Hepatocyte (in vitro differentiated cells): ENCODE measurements at places on chromosomes 3 and 15.

GRCh38 chr3:102089904-102090720, 240.8 kb downstream of the NFKBIZ start:
- H3K27me3 ChIP-seq, result no peaks in the 10 kb centered on the region
- peaks cover 50% of the 10 kb centered on the region for H3K4me1 ChIP-seq
- H3K36me3 ChIP-seq, result no peaks in the 10 kb centered on the region
- DNase-seq, result peak; percentile 77
- no peak overlapping the region for H3K4me3 ChIP-seq

DNA sequence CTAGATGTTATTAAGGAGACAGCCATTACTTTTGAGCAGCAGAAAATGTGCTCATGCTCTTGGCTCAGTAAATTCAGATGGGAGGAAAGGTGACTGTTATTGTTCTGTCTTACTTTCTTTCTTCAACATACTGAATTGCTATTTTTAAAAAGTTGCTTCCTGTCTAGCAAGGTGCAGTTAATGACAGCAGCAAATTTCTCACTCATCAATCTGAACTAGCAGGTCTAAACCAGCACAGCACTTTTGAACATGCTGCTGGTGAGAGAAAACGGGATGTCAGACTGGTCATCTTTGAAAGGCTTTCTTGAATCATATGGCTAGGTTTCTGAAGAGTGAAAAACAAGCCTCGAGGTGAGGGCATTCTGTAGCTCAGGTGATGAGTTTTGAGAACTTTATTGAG, 384.7 kb downstream of the MFSD1 start:
- H3K27me3 ChIP-seq, result no peaks in the 10 kb centered on the region
- no peak for DNase-seq
- no peak overlapping the region for H3K27ac ChIP-seq
- H3K4me3 ChIP-seq, result no peak overlapping the region
- H3K4me1 ChIP-seq, result no peaks in the 10 kb centered on the region

GRCh38 chr3:179731544-179731943, 78.7 kb downstream of the USP13 start:
- no peak for DNase-seq
- no peak overlapping the region for H3K4me3 ChIP-seq
- no peaks in the 10 kb centered on the region for H3K36me3 ChIP-seq

GRCh38 chr3:134675726-134676256, 25.0 kb upstream of the KY start:
- H3K4me1 ChIP-seq, result no peaks in the 10 kb centered on the region
- no peak overlapping the region for H3K27ac ChIP-seq
- H3K27me3 ChIP-seq, result no peaks in the 10 kb centered on the region
- no peak overlapping the region for H3K4me3 ChIP-seq
- no peak for DNase-seq

- no peaks in the 10 kb centered on the region for H3K36me3 ChIP-seq
- peaks cover 26% of the 10 kb centered on the region for H3K4me1 ChIP-seq
- H3K27ac ChIP-seq, result no peak overlapping the region
- H3K4me3 ChIP-seq, result no peak overlapping the region
These were observed 31.3 kb upstream of the WNT5A start for GRCh38 chr3:55518451-55518850.

DNA sequence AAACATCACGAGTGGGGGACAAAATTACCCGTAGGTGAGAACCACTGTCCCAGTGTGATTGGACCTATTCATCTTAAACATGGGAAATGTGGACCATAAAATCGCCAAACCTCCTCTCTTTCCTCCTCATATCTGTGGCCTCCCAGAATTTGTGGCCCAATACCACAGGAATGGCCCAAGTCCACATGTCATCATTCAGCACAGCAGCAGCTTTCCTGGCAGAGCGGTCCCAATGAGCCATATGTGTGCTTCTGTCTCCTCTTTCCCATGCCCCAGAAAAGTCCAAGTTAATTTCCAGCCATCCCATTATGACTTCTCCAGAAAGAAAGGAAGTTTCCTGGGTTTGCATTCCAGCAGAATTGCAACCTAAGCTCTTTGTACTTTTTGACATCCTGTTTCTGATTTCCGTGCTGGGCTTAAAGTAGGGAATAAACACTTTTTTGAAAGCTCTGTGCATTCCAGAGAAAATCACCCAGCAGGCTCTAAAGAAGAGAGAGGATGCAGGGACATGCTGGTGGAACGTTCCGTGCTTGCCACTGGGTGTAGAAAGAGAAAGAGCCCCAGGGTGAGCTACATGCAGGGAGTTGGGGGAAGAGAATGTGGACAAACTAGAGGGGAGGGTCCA, 259.4 kb upstream of the PROK2 start:
- H3K27me3 ChIP-seq, result no peaks in the 10 kb centered on the region
- H3K36me3 ChIP-seq, result no peaks in the 10 kb centered on the region
- H3K27ac ChIP-seq, result no peak overlapping the region
- H3K4me3 ChIP-seq, result no peak overlapping the region

DNA sequence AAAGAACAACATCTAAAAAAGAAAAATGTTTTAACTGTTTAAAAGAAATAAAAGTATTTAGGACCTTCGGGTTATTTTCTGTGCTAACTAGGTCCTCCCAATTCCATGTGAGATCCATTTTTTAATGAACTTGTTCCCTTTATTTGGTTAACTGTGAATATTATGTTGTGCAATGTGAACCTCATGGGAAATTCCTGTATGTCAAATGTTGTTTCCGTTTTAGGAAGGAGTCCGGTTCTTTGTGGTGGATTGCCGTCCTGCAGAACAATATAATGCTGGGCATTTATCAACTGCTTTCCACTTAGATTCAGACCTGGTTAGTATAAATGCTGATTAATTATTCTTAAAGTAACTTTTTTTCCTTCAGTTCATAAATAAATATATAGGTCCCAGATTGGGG, 35.5 kb upstream of the NIT2 start:
- no peaks in the 10 kb centered on the region for H3K27me3 ChIP-seq
- H3K4me1 ChIP-seq, result no peaks in the 10 kb centered on the region
- H3K27ac ChIP-seq, result no peak overlapping the region
- H3K4me3 ChIP-seq, result no peak overlapping the region
- no peaks in the 10 kb centered on the region for H3K36me3 ChIP-seq

DNA sequence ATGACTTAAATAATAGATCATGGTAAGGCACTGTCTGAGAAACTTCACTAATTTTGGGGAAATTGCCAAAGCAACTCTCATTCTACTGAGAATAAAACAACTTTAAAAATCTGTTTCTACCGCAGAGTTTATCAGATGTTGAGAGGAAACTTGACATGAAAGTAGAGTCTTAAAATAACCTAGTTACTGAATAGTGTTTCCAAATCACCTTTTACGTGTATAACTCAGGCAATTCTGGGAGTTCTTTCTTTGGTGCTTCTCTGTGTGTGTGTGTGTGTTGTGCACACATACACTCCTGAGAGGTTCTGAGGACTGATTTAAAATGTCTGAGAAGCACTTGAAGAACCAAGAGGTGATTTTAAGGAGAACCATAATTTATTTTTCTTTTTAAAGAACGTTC, 236.6 kb downstream of the SV2B start:
- DNase-seq, result no peak
- H3K27ac ChIP-seq, result no peak overlapping the region
- H3K4me1 ChIP-seq, result no peaks in the 10 kb centered on the region

DNA sequence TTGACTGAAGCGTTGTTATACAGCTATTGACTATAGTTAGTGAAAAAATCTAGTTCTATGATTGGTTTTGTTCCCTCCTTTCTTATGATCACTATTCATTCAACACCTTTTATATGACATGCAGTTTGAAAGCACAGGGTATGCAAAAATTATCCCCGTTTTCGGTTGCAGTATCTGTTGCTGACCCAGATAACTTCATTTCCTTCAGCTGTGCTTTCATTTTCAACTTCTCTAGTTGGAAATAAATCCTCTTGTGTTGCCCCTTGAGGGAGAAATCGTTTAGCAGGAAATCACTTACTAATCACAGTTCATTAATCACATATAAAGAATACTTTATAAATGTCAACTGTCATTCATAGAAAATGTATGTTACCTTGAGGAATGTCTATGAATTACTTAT, 55.1 kb downstream of the MBNL1 start:
- no peak for DNase-seq
- H3K27me3 ChIP-seq, result no peaks in the 10 kb centered on the region
- no peak overlapping the region for H3K4me3 ChIP-seq
- no peak overlapping the region for H3K27ac ChIP-seq
- H3K36me3 ChIP-seq, result no peaks in the 10 kb centered on the region
- peaks cover 6% of the 10 kb centered on the region for H3K4me1 ChIP-seq

GRCh38 chr3:102017784-102018183, 168.5 kb downstream of the NFKBIZ start:
- no peak overlapping the region for H3K4me3 ChIP-seq
- no peaks in the 10 kb centered on the region for H3K36me3 ChIP-seq
- H3K27ac ChIP-seq, result no peak overlapping the region
- H3K4me1 ChIP-seq, result no peaks in the 10 kb centered on the region

DNA sequence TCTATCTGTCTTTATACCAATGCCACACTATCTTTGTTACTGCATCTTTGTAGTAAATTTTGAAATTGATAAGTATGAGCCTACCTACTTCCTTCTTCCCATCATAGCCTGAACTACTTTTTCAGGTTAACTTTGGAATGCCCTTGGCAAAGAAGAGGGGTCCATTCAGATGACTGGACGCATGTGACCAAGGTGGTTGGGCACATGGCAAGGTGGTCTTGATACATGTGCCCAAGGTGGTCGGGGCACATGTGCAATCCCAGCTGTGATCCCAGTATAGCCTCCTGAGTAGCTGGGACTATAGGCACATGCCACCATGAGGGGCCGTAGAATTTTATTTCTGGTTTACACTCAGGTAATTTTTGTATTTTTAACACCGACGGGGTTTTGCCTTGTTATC, 330.2 kb downstream of the GABRB3 start:
- H3K27ac ChIP-seq, result no peak overlapping the region
- no peak overlapping the region for H3K4me3 ChIP-seq
- no peaks in the 10 kb centered on the region for H3K27me3 ChIP-seq
- DNase-seq, result no peak

DNA sequence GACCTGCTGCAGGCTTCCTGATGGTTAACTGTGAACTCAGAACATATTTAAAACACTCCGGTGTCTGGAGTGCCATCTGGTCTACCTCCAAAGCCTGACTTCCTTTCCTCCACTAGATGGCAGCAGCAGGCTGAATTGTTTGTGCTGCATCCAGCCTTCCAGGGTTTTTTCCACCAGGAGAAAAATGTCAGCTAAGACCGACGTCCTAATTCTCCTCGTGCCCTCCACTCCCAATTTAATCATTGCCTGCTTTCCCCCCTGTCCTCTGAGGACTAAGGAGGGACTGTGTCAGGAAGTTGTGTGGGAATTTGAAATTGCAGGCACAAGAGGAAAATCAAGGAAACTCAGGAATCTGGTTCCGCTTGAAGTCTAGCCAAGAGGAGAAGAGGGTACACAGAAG, 165.2 kb upstream of the UMPS start:
- H3K36me3 ChIP-seq, result no peaks in the 10 kb centered on the region
- H3K4me3 ChIP-seq, result no peak overlapping the region
- no peaks in the 10 kb centered on the region for H3K27me3 ChIP-seq
- DNase-seq, result peak; percentile 90

DNA sequence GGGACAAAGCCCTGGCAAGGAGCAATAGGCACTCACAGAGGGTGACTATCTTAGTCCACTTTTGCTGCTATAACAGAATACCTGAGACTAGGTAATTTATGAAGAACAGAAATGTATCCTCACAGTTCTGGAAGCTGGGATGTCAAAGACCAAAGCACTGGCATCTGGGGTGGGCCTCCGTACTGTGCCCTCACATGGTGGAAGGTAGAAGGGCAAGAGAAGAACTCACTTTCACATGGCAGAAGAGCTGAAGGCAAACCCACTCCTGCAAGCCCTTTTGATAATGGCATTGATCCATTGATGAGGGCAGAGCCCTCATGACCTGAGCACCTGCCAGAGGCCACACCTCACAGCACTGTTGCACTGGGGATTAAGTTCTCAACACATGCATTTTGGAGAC, 173.4 kb upstream of the C2CD4B start:
- H3K27me3 ChIP-seq, result no peaks in the 10 kb centered on the region
- H3K36me3 ChIP-seq, result no peaks in the 10 kb centered on the region
- H3K4me1 ChIP-seq, result no peaks in the 10 kb centered on the region
- H3K27ac ChIP-seq, result no peak overlapping the region
- no peak overlapping the region for H3K4me3 ChIP-seq
- DNase-seq, result no peak

DNA sequence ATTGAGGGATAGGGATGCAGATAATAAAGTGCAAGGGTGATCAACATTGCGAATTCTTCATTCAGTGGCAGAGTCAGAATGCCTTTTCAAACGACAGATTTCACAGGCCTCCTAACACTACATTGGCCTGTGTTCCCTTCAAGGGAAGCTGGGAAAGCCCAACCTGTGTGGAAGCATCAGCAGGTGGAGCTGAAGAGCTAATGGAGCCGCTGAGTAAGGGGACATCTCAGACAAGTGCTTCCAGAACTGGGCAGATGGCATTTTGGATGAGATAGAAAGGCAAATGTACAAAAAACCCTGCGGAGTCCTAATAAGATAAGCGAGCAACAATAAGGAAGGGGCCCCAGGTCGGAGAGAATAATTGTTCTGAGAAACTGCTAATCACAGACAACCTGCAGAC, 8.5 kb upstream of the SLC24A5 start:
- no peak overlapping the region for H3K4me3 ChIP-seq
- H3K27ac ChIP-seq, result no peak overlapping the region
- H3K4me1 ChIP-seq, result no peaks in the 10 kb centered on the region
- no peaks in the 10 kb centered on the region for H3K36me3 ChIP-seq
- peak; percentile 46 for DNase-seq
- no peaks in the 10 kb centered on the region for H3K27me3 ChIP-seq

DNA sequence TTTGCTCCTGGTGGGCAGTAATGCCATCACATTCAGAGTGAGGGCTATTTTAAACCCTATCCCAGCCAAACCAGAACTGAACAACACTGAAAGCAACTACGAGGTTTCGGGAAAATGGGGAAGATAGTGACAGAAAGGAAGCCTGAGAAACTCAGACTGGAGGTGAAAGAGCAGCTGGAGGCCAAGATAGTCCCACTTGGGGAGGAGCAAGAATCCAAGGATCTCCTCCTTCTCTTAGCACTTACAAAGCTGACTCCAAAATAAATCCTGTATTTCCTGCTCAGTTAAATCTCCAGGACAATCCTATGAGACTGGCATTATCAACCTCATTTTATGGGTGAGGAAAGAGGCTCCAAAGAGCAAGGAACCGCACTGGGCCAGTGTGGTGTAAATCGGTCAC, 14.1 kb upstream of the SETMAR start:
- H3K4me1 ChIP-seq, result no peaks in the 10 kb centered on the region
- H3K4me3 ChIP-seq, result no peak overlapping the region
- DNase-seq, result no peak
- H3K27me3 ChIP-seq, result no peaks in the 10 kb centered on the region
- H3K36me3 ChIP-seq, result no peaks in the 10 kb centered on the region

DNA sequence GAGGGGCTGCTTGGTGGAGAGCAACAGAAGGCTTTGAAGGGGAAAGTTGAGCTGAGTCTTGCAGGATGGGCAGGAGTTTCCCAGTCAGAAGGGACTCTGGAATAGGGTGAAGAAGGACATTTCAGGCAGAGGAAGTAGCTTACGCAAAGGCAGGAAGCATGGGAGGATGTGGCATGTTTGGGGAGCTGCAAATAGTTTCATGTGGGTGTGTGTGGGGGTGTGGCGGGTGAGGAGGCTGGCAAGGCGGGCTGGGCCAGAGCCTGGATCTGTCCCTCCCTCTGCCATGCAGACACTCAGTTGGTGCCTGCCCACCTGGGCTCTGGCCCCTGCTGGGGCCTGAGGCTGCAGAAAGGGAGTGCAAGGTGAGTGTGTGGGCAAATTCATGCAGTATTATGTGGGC, 10.4 kb downstream of the TEX264 start:
- no peak overlapping the region for H3K27ac ChIP-seq
- DNase-seq, result no peak
- no peak overlapping the region for H3K4me3 ChIP-seq
- peaks cover 4% of the 10 kb centered on the region for H3K4me1 ChIP-seq
- H3K36me3 ChIP-seq, result no peaks in the 10 kb centered on the region
